ENCODE measurements at places on chromosomes 6 and 20.

GRCh38 chr6:3868544-3868943 is 19.4 kb downstream of the FAM50B start:
- no peak for DNase-seq

- no peak for DNase-seq
Observed at GRCh38 chr6:76124018-76124417, 51.6 kb upstream of the IMPG1 start.

- DNase-seq, result no peak
Observed at GRCh38 chr6:112478036-112478435, 130.9 kb downstream of the RFPL4B start.

DNA sequence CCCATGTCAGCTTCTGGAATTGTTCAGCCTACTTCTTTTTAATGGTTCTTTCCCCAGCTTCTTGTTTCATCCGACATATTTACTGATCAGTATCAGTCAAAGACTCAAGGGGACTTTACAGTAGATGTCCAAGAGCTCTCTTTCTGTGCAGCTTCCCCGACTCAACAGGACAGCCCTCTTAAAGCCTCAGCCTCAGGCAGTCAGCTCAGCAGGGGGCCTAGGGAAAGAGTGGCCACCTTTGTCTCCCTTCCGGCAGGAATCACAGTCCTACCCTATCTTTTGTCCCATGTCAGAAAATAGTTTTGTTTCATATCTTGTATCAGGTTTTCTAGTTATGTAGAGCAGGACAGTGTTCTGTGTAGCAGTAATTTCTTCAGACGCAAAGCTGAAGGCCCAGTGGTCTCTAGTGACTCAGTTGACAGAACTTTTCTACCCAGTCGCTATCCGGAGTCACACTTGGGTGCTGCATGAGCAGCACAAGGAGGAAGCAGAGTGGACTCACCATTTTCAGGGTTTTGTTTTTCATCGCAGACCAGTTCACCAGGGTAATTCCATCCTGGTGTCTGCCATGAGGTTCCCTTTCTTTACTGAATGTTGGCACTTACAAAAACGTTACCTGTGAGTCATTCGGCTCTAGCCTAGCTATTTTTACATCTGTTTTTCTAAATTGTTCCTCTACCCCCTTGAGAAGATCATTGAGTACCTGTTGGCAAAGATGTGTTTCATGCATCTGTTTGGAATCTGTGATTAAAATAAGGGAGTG is 47.7 kb downstream of the SPATA2 start:
- peak; percentile 77 for DNase-seq

- DNase-seq, result peak; percentile 37
Observed at GRCh38 chr6:63525186-63525878, 46.9 kb upstream of the LOC128125822 start.

- DNase-seq, result no peak
Observed at GRCh38 chr20:11090751-11091150, 417.0 kb upstream of the JAG1 start.

- DNase-seq, result no peak
Observed at GRCh38 chr20:40663991-40664880, 24.8 kb downstream of the MAFB start.

DNA sequence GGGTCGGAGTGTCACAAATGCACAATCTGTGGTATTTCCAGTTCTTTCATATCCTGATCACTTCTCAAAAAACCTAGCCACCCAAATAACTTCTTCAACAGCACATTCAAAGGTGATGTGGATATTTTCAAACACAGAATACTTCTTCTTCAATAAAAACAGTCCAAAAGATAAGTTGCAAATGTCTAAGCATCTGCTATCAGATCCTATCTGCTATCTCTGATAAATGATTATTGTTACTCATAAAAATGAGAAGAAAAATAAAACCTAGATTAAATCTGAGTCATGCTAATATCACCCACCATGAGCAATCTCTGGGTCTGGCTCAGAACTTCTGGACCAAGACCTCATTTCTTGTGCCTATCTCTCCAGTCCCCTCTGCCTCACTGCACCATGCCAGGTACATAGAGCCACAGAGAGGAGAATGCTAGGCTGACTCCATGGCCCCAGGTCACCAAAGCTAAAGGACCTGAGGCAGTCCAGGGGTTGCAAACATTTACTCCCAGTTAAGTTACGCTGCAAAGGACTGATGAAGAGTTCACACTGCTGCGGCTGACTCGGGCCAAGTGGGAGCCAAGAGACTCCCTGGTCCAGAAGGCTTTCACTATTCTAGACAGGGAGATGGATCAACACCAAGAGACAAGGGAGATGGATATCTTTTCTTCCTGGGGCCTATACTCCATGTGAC is 101.4 kb downstream of the KIF13A start:
- no peak for DNase-seq

DNA sequence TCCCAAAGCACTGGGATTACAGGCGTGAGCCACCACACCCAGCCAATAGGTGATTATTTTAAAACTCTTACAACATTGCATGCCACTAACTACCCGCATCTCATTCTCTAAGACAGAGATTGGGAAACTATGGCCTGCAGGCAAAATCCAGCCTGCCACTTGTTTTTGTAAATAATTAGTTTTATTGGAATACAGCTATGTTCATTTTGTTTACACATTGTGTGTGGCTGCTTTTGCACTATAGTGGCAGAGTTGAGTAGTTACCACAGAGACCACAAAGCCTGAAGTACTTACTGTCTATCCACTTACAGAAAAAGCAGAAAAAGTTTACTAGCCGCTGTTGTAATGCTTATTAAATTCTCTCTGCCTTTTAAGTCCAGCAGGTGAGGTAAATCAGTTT is 16.4 kb upstream of the PKIG start:
- DNase-seq, result no peak

DNA sequence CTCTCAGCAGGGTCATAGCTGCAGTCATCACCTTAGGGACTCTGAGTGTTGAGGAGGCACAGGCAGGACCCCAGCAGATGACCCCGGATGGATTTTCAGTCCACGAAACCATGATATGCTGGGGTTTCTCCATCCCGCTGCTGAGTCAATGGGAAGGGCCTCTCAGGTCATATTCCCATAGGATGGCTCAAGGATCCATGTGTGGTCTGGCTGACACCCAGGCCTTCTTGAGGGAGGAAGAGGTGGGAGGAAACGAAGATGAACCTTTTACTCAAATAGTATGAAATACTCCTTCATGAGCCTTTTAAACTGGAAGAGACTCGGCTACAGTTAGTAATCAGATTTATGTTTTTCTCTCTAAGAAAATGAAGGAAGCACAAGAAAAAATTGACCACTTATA is 10.3 kb upstream of the RALY start:
- no peak for DNase-seq

DNA sequence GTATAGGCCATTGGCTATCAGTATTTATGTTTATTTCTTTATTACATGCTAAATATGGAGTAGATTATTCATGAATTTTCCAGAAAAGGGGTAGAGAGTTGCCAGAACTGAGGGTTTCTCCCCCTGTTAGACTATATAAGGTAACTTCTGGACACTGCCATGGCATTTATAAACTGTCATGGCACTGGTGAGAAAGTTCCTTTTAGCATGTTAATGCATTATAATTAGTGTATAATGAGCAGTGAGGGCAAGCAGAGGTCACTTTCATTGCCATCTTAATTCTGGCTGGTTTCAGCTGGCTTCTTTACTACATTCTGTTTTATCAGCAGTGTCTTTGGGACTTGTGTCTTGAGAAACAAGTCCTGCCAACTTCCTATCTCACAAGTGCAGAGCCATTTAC is 220.0 kb upstream of the CNR1 start:
- no peak for DNase-seq

DNA sequence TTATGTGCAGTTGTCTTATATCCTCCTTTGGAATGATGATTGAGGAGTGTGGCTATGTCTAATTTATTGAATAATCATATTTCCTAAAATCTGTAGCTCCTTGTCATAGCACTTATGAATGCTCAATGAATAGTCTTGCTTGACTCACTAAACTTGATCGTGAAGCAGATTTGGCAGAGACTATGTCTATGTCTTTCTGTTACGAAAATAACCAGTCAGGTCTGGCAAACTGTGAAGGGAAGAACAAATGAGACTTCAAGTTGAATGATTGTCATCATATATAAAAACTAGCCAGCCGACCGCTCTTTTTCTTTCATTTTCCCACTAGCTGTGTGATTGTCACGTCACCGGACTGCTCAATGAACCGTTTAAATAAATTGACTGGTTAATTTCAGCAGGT is 1303.9 kb upstream of the GJE1 start:
- DNase-seq, result no peak

- DNase-seq, result peak; percentile 23
Observed at GRCh38 chr20:33262658-33263065, 20.4 kb upstream of the BPIFB1 start.

DNA sequence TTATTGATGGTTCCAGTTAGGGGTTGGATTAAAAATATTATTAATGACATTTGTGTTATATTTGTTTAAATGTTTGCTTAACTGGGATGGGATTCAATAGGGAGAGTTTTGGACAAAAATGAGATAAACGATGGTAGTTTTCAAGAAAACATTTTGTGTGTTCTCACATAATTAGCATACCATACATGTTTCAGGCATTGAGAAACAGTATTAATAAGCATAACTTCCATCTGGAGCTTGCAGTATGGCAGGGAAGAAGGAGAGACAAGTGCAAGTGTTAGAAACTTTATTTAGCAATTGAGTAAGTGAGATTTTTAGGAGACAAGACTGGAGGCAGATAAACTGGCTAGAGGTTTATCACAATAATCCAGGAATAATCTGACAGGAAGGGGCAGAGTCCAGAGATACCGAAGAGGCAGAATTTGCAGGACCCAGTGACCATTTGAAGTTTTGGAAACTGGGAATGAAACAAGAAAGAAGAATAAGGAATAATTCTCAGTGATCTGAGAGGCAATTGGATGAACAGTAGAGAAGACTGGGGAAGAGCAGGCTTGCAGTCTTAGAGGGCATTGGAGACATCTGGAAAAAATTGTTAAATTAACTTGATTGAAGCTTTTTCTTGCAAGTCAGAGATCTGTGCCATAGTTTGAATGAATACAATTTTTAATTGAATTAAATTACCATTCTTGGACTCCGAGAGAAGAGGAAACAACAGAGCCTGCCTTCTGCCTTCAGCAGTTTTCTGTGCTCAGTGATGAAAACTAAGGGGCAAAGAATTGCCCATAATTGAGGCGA is 73.0 kb upstream of the PTCHD4 start:
- DNase-seq, result no peak

DNA sequence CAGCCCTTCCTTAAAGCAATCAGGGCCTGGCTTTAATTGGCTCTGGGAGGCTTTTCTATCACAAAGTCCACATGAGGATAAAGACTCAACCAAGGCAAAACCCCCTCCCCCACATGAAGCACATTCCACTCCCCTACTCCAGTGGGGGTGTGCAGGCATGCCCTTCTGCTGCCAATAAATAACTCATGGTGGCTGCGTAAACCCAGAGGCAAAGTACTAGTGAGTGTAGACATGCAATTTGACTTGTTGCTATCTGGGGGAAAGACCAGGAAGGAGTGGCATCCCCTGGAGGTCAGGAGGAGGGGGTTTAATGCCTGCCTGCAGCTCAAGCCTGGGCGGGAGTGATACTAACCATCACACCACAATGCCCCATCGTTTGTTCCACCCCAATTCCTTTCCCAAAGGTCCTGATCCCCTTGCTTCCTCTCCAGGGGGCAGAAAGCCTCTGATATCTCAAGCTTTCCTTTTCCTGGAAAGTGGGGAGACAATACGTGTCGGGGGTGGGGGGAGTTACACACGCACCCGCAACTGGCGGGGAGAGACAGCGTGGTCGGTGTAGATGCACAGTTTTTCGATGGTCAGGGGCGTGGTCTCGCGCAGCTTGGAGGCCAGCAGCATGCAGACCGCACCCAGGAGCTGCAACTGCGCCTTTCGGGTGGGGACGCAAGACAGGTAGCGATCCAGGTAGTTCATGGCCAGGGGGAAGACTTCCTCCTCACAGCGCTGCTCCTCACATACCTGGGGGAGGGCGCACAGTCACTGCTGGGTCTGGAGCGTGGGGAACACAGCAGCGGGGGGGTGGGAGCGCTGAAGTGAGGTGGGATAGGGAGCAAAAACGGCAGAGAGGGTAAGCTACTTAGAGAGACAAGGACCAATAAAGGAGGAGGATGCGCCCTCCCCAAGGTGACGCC is 1.5 kb downstream of the CCND3 start:
- DNase-seq, result peak; percentile 45

- DNase-seq, result peak; percentile 31
Observed at GRCh38 chr6:15427331-15428070, 181.6 kb downstream of the JARID2 start.

DNA sequence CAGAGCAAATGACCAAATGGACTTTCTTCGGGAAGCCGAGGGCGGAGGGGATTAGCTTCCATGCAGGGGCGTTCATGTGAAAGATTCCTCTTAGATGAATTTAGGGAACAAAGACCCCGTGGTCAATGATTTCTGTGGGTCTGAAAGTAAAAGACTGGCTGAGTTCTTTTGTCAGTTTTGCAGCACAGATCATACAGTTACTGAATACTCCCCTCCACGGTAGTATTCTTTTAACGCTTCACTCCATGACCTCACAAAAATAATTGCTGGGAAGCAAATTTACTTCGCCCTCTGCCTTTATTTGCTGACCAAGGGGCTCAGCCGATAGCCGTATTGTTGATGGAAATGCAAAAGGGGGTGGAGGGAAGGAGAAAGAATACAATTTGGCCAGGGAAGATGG is 86.0 kb upstream of the SALL4 start:
- no peak for DNase-seq

GRCh38 chr6:155936127-155936526 is 480.5 kb upstream of the NOX3 start:
- no peak for DNase-seq

DNA sequence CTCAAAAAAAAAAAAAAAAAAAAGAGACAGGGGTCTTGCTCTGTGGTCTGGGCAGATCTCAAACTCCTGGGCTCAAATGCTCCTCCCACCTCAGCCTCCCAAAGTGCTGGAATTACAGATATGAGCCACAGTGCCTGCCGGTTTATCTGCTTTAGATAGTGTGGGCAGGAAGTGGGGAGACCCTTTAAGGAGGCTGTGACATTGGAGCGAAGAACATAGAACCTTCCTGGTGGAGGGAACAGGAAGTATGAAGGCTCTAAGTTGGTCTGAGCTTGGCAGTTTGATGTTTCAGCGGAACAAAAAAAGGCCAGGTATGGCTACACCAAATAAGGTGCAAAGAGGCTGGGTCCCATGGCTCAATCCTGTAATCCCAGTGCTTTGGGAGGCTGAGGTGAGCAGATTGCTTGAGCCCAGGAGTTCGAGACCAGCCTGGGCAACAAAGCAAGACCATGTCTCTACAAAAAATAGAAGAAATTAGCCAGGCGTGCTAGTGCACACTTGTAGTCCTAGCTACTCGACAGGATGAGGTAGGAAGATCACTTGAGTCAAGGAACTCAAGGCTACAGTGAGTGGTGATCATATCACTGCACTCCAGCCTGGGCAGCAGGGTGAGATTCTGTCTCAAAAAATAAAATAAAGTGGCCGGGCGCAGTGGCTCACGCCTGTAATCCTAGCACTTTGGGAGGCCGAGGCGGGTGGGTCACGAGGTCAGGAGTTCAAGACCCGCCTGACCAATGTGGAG is 8.7 kb upstream of the ZMYND8 start:
- DNase-seq, result no peak
